HTR-8/SVneo (cell line): ENCODE measurements at places on chromosomes 5 and 9.

- peak; percentile 72 for DNase-seq
Measured at GRCh38 chr5:1140171-1140817, 28.4 kb upstream of the SLC12A7 start.

GRCh38 chr5:38535248-38535750 lies 21.1 kb downstream of the LIFR start:
- DNase-seq: no peak

- no peak for DNase-seq
Measured at GRCh38 chr9:98931600-98932389, 11.9 kb upstream of the COL15A1 start.

GRCh38 chr5:137228816-137229215 lies 270.3 kb downstream of the SPOCK1 start:
- DNase-seq: no peak

DNA sequence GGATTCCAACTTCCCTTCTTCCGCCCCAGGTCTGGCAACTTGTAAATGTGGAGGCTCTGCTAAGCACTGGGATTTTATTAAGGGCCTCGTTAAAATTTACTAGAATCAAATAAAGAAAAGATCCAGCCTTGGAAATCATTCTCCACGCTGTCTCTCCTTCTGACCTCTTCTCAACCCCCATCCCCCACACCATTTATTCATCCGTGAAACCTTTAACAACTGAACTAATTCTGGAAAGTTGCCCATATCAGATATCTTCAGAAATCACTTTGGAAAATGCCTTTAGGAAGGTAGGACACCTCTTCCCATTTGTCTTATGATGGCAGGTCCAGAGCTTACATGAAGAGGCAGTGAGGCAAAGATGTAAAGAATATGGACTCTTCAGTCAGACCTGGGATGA lies 288.5 kb downstream of the SLIT3 start:
- no peak for DNase-seq

GRCh38 chr5:140242099-140242498 lies 60.8 kb downstream of the PFDN1 start:
- DNase-seq: no peak

GRCh38 chr5:61020415-61020814 lies 75.4 kb downstream of the NDUFAF2 start:
- no peak for DNase-seq

DNA sequence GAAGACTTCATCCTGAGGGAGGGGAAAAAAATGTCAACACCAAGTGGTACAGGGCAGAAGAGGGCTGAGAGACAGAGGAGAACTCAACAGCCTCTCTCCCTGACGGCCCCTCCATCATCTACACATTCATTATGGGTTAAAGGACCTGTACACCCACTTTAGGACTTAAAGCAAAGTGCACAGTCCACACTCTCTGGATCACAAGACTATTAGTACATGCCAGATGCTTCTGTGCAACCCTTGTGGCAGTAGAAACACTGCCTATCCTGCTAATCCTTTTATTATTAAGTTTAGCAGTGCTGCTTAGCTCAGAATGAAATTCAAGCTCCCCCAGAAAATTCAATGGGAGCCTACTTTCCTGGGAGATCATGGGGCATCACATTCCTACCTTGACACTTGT lies 1.9 kb downstream of the FRMD3 start:
- DNase-seq: no peak

GRCh38 chr5:17326600-17327037 lies 109.2 kb downstream of the BASP1 start:
- no peak for DNase-seq

GRCh38 chr9:35705836-35706430 lies 16.2 kb upstream of the TPM2 start:
- DNase-seq: no peak

- DNase-seq: no peak
Measured at GRCh38 chr5:123806644-123807043, 294.7 kb downstream of the CSNK1G3 start.

DNA sequence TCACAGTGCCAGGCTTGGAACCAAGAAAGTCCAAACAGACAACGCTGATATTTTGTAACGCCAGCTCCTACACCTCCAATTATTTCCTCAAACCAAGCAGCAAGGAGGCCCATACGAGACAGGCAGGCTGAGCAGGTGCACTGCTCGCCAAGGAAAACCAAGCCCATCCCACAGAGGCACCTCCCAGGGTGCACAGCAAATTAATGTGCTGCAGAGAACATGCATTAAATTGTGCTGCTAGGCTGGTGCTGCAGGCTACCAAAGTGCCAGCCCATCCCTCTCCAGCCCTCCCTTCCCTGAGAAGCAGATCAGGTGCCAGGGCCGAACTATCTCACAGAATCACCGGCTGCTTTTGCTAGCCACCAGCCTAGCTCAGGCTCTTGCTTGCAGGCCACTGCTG lies 137.8 kb downstream of the PAX5 start:
- no peak for DNase-seq

DNA sequence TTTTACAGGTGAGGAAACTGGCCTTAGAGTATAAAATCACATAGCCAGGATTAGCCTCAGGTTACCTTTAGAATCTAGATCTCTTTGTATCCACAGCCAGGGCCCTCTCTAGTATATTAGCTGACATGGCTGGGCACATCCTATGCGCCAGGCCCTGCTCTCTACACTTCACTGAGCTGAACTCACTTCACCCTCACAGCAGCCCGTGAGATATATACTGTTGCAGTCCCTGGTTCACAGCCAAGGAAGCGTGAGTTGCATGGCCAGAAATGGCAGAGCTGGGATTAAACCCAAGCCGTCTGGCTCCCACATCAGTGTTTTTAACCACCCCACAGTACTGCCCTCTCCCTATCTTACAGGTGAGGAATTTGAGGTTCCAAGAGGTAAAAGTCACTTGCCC lies 58.4 kb downstream of the DAB2IP start:
- DNase-seq: no peak
